ENCODE measurements at places on chromosomes 1 and 21.

GRCh38 chr1:192959657-192960186 is 99.4 kb downstream of the UCHL5 start:
- DNase-seq, result no peak

DNA sequence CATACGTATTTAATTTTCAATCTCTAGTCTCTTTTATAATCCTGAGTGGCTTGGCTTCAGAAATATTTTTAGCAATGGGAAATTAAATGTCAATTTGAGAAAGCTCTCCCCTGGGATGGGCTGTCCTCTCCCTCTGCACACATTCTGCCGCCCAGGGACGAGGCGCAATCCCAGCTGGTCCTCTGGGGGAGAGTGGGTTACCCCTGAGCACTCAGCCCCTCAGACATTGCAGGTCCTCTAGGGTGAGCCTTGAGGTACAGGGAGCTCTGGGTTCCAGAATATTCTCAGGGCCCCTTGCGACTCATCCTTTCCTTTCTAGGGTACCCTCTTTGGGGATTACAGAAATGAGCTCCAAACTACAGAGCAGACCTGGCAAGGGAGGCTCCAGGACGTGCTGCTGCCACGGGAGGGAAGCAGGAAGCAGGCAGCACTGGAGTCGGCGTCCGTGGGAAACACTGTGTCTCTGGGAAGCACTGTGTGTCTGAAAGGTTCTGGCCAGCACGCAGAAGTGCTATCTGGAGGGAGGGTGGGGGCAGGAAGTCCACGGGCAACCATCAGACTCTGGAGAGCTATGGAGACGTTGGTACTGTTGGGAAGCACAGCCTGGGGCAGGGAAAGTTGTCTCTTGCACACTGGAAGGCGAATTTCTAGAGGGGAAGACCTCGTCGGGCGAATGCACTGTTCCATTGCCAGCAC is 343.3 kb upstream of the VAMP3 start:
- DNase-seq, result no peak

DNA sequence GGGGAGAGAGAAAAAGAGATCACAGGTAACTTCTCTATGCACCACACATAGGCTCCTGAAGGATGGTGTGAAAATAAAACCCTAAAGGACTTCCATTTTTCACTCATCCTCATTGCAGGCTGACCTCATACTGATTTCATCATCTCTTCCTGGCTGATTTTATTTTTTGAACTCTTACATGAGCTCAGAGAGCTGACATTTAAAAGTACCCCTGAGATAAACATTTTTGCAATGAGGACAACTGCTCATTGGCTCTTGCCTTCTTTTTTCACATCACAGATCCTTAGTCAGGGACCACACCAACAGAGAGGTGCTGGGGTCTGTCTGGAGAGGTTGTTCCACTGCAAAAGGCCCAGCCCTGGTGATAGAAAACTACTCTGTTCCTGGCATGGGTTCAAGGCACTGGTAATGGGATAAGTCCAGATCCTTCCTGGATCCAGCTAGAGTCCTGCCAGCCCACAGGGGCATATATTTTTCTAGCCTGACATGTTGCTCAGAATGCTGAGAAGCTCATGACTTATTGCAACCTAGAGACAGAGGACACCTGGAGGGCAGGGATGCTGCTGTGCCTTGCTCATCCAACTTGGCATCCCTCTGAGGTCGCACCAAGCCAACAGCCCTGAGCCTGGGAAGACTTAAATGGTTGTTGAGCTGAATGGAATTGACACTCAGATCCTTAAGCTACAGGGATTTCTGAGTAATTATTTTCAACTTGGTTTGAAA is 360.0 kb downstream of the HHAT start:
- no peak for DNase-seq

DNA sequence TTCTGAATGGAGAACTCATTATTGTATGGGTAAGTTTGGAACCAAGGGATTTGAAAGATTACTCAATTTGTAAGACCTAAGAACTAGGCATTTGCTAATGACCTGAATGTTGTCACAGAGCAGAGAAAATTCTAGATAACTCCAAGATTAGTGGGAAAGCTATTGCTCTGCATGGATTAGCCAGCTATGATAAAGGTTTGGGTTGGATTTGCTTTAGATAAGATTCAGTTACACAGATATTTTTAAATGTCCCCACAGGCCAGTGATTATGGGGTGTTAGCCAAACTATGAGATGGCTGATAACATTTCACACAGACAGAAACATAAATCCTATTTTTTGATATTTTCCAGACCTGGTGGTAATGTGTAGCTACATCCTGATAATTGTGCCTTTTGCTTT is 88.2 kb downstream of the NTPCR start:
- DNase-seq, result no peak
